CD4-positive, alpha-beta memory T cell (primary cell): ENCODE measurements at places on chromosomes 5 and 9.

DNA sequence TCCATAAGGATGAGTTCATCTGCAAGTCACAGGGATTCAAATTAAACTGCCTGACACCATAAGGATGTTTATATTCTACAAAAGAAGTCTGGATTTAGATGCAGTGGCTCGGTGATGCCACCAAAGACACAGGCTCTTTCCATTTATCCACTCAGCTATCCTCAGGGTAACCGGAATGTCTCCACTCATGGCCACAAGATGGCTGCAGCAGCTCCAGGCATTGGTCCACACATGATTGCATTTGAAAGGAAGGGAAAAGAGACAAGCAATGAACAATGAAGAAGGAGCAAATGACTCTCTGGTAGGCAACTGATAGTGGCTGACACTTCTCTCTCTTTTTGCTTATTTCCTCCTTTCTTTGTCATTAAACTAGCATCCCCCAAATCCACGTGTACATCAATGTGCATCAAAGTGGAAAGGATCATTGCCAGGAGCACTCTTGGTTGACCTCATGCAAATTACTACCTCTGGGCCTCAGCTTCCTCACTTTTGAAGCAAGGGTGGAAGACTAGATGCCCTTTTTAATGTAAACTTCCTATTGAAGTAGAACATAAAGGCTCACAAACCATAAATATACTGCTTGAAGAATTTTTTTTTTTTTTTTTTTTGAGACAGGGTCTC is 7.2 kb upstream of the SNX30 start:
- DNase-seq = no peak

- no peak for DNase-seq
Measured at GRCh38 chr5:112004867-112005622, 248.1 kb upstream of the NREP start.

DNA sequence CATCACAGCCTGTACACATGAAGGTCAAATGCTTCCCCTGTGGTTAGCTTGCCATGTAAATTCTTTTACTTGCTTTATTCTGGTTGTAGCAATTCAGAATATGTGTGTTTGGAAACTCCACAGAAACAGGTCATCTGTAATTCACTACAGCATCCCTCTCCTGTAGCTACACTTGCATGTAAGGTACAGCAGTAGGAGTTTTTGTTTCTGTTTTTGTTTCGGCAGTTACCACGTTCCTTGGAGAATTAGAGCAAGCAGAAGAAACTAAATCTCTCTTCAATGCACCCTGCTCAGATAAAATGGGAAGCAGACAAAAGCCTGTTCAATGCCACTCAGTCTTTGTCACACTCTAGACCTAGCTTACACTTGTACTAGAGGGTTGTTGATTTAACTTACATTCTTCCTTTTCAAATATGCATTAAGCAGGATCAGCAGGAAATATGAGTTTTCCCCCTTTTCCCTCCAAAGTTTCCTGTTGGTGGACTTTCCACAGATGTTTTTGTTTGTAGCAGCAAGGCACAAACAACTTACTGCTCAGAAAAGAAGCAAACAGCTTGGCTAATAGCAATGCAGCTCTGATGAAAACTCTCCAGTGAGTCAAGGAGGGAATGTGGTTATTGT is 80.9 kb downstream of the YIPF5 start:
- DNase-seq = no peak

DNA sequence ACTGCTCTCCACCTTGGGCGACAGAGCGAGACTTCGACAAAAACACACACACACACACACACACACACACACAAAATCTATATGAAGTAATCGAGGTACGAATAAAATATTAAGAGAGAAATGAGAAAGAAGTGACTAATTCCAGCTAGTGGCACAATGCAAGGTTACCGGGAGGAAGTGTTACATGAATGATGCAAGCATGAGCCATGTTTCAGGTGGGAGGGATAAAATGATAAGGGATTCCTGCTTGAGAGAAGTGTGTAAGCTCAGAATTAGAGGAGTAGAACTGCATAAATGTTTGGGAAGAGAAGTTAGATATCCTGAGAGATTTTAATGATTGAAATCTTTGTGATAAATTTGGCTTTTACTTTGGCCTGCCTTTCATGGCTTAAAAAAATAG is 18.8 kb downstream of the HAPLN1 start:
- DNase-seq = no peak

GRCh38 chr5:100841358-100842076 is 61.6 kb downstream of the ST8SIA4 start:
- no peak for DNase-seq

GRCh38 chr9:89431930-89432725 is 65.8 kb downstream of the SEMA4D start:
- DNase-seq = no peak

DNA sequence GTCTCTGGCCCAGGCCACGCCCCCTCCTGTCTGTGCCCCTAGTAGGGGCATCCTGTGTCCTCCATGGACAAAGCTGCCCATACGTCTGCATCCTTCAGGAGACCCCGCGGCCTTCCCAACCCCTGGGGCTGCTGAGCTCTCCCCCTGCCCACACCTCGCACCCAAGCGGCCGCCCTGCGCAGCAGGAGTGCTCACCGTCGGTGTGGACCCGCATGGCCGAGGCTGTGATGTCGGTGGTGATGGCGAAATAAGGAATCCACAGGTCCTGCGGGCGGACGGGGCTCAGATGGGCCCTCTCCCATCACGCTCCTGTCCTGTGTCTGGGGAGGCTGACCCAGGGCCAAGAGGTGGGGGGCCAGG is 4.8 kb upstream of the NSMF start:
- DNase-seq = no peak

DNA sequence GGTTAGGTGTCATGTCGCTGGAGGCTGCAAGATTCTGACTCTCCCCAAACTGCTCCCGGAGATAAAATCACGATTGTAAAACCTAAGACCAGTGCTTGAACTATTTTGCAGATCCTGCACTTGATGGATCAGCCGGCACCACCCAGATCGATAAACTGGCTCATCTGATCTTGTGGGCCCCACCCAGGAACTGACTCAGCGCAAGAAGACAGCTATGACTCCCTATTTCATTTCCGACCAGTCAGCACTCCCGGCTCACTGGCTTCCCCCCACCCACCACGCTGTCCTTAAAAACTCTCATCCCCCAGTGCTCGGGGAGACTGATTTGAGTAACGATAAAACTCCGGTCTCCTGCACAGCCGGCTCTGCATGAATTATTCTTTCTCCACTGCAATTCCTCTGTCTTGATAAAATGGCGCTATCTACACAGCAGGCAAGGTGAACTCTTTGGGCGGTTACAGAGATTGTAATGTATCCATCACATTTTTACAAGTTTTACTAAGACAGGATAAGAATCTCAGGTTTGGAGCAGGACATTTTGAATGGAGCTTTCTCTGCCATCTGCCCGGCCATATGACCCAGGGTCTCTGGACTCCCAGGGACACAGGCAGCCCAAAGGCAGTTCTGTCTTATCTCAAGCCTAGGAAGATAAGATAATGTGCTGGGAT is 10.6 kb upstream of the PPP1R26 start:
- DNase-seq = no peak

- no peak for DNase-seq
Measured at GRCh38 chr9:82894961-82895821, 167.8 kb downstream of the RASEF start.

DNA sequence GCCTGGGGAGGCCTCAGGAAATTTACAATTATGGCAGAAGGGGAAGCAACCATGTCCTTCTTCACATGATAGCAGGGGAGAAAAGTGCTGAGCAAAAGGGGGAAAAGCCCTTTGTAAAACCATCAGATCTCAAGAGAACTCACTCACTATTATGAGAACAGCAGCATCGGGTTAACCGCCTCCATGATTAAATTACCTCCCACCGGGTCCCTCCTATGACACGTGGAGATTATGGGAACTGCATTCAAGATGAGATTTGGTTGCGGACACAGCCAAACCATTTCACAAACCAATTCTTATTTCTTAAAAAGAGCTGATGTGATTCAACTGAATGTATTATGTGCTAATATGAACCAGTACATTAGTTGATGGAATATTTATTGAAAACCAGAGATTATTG is 63.9 kb downstream of the PARP8 start:
- no peak for DNase-seq

DNA sequence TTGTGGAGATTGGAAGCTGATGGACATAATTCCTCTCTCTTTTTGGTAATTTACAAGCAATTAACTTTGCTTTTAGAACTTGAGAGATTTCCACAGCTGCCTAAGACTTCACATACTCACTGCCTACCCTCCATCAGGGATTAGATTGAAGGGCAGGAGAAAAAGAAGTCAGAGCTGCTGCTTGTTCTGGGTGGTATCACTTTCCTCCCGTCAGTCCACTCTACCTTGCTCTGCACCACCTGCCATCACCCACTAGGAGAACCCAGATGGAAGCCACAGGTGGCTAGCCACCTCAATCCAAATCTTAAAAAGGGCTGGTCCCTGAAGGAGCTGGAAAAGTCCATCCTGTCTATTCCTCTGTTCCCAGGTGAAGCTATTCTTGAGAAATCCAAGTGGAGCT is 10.5 kb downstream of the IRF1 start:
- peak; percentile 31 for DNase-seq

DNA sequence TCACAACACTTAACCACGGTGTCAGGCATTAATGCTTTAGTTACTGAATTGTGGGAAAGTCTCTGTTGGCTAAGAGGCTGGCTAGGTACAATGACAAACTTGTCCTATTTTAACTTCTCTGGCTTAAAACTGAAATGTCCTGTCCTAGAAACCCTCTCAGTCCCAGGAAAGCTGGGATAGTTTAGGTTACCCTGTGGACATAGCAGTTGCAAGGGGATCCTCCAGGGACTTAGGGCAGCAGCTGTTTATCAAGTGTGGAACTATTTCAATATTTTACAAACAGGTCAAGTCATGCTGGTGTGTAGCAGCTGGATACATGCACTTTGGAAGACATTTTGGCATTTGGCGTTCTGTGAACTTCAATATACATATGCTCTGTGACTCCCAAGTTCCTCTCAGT is 95.0 kb upstream of the ARRDC3 start:
- no peak for DNase-seq

GRCh38 chr5:180113660-180114303 is 42.2 kb upstream of the RNF130 start:
- DNase-seq = no peak

DNA sequence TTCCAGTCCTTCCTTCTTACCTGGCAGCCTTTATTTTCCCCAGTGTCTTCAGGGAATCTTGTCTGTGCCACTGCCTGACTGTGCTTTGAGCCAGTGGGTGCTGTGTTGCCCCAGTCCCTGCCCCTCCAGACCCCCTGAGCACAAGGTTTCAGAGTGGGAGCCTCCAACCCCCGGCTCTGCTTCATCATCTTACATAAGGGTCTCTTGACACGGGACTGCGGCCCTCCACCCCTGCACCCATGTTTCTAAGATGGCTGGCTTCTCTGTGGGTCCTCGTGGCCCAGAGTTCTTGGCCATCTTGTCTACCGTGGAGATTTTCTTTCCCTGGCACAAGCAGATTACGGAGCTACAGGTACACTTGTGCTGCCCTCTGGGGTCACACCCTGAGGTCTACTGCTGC is 194.1 kb downstream of the CACNA1B start:
- DNase-seq = no peak

DNA sequence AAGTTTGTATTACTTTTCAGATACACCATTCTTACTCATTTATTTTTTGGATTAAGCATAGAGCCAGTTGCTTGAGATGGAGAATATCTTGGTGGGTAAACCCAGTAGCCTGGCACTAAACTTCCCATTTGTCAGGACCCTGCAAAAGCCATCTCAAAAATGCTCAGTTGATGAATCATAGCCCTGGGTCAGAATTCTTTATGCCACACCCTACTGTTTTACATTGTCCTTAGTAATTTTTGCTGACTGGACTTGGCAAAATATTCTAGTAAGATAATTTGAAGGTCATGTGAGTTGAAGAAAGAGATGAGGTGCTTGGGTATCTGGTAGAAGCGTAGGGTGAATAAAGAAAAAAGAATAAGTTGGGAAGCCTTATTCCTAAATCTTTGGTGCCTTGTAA is 50.7 kb downstream of the C7 start:
- no peak for DNase-seq

DNA sequence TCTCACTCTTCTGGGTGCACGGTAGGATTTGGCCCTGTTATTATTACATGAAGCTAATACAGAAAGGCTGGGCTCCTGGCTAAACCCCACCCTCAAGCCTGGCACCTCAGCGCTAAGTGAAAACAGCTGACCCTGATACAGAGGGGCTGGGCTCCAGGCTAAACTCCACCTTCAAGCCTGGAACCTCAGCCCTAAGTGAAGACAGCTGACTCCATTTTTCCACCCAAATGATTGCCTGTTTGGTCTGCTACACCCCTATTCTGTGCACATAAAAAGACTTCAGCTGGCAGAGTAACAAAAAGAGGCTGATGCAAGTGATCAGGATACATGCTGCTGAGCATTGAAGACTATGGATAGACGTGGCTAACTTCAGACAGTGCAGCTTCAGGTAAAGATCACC is 148.4 kb upstream of the CLINT1 start:
- DNase-seq = no peak

GRCh38 chr9:89374176-89374575 is 55.9 kb downstream of the SECISBP2 start:
- DNase-seq = no peak

DNA sequence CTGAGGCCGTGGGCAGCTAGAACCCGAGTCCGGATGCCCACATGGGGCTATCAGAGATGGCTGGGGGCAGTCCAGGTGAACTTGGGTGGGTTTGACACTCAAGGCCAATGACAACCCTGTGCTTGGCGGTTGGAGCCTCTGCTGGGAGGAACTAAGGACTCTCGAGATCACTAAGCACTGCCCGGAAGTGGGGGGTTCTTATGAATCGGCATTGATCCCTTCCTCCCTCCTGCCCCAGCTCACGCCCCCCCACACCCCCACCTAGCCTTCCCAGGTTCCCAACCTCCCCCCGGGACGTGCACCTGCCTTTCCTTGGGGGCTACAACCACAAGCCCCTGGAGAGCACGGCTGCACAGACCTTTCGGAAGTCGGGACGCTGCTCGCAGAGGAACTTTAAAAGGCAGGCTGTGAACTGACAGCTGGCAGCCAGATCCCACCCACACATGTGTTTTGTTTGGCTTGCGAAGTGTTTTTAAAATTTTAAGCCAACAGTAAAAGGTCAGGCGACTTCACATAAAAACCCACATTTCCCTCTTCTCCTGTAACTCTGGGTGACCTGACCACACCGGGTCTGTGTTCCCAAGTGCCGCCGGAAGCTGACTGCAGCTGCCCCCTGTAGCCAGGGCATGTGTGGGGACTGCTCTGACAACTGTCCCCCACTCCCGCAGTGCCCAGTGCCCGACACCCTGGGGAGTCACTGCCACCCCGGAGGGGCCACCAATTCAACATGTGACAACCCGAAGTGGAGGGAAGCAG is 5.1 kb upstream of the RALGDS start:
- no peak for DNase-seq

- peak; percentile 42 for DNase-seq
Measured at GRCh38 chr5:157740229-157740610, 3.3 kb upstream of the LSM11 start.
